ENCODE measurements at places on chromosomes 13 and 19.
A peak's percentile ranks its signal among the peaks of the same experiment; 100 is the strongest.

DNA sequence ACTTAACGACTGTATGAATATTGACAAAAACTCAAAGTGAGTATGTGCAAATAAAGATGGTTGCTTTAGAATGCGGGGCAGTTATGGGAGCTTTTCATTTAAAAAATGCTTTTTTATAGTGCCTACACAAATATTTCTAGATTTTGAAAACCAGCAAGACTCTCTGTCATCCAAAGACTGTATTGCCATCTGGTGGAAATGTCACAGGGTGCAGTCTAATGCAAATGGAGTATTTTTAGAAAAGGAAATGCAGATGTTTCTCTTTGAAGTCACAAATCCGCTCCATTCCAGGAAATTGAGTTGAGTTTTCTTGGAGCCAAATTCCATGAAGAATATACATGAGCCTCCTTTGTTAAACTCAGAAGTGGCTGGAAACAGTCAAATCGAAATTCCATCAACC, 2.3 kb upstream of the C1QTNF9B start:
- DNase-seq: no peak

GRCh38 chr13:84896128-84896527, 903.1 kb downstream of the SLITRK6 start:
- DNase-seq: peak; percentile 15

DNA sequence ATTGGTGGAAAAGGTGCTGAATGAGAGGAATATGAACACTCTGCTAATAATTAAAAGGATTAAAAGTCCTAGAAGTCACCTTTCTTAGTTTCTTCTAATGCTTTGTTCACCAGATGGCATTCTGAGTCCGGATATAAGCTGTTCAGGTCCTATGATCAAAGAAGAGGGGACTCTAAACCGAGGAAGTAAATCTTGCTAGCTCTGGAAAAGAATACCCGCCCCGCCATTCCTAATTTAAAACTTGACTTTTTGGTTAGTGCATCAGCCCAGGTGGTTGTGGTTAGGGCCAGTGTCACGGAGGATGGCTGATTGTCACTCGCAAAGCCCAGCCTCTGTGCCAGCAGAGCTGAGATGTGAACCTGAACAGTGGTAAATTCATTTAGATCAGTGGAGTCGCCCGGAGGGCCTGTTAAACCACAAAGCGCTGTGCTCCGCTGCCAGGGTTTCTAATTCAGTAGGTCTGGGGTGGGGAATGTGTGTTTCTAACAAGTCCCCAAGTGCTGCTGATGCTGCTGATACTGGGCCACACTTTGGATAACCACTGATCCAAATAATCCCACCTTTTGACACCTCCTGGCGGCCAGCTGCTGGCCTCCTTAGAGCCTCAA, 425.4 kb downstream of the DCT start:
- DNase-seq: no peak

GRCh38 chr13:75415694-75416093, 66.3 kb downstream of the TBC1D4 start:
- DNase-seq: no peak

- DNase-seq: no peak
Observed at GRCh38 chr13:46355088-46355468, 32.0 kb downstream of the RUBCNL start.

GRCh38 chr19:18634612-18635297, 2.1 kb upstream of the KLHL26 start:
- no peak for DNase-seq

DNA sequence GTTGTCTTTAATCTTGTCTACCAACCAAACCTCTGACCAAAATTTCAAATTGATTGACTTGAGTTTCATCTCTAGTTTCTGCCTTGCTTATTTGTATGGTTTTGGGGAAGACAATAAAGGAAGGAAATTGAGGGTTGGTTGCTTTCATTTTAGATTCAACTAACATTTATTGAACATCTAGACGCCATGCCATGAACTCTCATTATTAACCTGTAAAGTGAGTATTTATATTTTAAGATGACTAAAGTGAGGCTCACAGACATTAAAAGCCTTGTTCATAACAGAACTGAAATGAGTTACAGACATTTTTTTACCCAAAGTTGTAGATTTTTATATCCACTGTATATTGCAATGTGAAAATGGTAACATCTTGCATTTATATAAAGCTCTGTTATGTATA, 239.3 kb downstream of the LMO7 start:
- DNase-seq: no peak

- no peak for DNase-seq
Observed at GRCh38 chr13:99729745-99730144, 228.5 kb downstream of the TM9SF2 start.

- no peak for DNase-seq
Observed at GRCh38 chr19:45897261-45897812, 5.1 kb downstream of the MYPOP start.

DNA sequence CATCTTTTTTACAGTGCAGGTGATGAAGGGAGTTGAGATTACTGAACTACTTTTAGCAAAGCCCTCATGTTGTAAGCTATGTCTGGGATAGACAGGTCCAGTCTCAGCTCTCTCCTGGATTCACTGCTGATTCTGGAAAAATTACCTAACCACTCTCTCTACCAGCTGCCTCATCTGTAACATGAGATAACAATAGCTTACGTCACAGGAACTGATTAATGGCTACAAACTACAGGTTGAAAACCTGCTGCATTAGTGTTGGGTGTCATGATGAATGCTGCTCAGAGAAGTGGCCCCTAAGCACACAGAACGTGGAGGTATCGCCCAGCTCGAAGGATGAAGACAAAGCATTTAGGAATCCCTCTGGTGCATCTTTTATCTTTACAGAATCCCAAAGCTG, 277.8 kb downstream of the ABCC4 start:
- no peak for DNase-seq

DNA sequence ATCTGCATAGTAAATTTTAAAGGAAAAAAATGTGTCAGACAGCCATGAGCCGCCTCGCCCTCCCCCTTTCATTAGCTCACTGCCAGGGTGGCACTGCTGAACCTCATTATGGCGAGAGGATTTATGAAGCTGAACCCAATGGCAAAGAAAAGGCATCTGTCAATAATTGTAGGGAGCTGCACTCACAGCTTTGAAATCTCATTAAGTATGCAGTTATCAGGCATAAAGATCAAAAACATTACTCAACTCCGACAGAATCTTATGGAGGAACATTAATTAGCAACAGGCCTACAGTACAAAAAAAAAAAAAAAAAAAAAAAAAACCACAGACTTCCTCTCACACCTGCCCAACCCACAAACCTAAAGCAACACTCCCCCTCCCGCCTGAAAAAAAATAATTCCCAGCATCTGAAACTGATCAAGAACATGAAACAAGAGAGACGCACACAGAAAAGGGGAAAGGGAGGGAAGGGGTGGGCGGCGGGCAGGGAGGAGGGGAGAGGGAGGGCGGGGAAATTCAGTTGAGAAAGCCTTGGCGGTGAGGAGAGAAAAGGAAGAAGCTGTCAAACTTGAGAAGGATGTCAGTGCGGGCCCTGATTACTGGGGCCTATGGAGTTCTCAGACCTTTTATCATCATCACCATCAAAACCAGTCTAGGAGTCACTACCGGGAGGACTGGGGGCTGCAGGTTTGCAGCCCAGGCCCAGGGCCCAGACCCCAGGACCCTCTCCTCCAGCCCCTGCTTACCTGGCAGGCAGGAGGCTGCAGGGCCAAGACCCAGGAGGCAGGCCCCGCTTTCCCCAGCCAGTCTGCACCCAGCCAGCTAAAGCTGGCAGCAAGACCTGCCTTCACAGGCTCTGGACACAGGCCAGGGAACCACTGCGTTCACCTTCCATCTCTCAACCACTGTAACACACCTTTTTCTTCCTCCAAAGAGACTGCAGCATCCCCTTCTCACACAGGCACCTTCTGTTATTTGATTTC, 8.9 kb downstream of the TSHZ3 start:
- no peak for DNase-seq

DNA sequence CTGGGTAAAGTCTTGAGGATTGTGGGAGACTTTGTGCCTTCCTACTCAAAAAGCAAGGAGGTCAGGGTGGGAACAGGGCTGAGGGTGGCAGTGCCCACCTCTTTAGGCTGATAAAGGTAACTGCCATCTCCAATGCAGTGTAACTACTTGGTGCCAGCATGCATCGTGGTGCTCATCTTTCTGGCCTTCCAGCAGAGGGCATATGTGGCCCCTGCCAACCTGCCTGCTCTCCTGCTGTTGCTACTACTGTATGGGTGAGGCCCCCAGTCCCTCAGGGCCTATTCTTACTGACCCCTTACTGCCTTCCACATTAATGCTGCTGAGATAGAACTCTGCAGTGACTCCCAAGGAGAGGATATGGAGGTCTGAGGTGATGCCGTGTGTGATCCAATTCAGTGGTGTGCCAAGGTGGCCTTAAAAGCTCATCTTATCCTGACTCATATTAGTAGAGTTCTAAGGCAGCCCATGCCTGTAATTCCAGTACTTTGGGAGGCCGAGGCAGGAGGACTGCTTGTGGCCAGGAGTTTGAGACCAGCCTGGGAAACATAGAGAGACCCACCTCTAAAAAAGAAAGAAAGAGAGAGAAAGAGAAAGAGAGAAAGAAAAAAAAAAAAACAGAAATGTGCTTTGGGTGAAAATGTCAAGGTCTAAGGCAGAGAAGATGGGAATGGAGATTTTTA, 9.7 kb upstream of the ARHGAP45 start:
- DNase-seq: no peak

DNA sequence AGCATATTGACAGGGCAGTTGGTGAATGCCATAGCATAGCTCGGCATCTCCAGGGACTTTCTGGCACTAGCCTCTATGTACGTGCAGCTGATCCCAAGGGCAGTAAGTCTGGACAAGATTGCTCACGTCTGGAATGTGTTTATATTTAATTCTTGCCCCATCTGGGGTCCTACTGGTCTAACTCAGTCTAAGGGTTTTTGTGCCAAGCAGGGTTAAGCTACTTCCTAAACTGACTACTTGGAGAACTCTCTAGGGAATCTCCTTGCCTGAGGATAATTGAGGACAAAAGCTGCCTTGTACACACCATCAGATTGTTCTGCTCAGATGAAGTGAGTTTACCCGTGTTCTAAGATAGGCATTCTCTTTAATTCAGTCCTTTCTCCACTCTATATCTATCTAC, 358.1 kb downstream of the MYO16 start:
- DNase-seq: no peak

DNA sequence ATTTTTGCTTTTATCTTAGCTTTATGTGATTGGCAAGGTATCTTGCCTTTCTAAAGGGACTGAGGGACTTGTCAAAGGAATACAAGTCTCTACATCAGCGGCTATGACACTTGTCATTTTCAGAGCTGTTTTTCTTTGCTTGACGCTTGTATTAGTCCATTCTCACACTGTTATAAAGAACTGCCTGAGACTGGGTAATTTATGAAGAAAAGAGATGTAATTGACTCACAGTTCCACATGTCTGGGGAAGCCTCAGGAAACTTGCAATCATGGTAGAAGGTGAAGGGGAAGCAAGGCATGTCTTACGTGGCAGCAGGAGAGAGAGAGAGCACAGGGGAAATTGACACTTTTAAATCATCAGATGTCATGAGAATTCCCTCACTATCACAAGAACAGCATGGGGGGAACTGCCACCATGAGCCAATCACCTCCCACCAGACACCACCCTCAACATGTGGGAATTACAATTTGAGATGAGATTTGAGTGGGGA, 128.2 kb downstream of the GPC5 start:
- DNase-seq: no peak

DNA sequence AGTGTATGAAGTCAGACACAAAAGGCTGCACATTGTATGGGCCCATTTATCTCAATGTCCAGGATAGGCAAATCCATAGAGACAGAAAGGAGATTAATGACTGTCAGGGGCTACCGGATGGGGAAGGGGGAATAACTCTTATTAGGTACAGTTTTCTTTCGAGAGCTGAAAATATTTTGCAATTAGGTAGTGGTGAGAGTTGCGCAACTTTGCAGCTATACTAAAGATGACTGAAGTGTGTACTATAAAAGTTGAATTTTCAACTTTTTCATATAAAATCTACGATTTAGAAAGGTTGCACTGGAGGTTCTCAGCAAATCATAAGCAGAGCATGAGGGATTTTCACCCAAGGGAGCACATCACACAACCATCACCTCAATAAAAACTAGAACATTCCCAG, 16.1 kb upstream of the SLC15A1 start:
- DNase-seq: no peak

DNA sequence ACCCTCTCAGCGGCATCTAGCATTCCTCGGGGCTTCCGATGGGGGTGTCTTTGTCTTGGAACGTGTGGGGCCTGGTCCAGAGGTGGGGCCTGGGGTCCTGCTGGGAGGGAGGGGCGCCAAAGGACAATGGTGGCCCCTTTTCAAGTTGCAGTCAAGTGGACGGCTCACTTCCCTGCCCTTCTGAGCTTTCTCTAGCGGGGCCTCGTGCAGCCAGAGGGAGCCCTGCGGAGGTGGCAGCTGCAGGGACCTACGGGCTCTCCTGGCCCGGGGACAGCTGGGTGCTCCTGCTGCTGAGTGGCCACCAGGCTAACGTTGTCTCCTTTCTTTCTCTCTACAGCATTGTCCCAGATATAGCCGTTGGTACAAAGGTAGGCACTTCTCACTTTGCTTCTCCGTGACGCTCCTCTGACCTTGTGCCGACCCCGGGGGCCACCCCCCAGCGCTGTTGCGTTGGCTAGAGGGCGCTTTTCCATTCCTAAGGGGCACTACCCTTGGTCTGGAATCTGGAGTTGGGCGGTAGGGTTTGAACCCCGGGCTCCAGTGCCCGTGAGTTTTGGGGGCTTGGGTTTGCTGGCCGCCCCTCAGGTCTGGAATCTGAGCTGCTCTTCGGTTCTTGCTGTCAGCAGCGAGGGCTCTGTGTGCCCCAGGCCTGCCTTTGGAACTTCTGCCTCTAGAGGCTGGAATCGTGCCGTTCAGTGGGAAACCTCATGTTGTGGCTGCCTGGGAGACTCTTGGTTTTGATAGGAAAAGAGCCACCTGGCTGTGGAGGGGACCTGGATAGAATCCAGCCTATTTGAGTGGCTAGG, 2.0 kb downstream of the PTBP1 start:
- DNase-seq: no peak

DNA sequence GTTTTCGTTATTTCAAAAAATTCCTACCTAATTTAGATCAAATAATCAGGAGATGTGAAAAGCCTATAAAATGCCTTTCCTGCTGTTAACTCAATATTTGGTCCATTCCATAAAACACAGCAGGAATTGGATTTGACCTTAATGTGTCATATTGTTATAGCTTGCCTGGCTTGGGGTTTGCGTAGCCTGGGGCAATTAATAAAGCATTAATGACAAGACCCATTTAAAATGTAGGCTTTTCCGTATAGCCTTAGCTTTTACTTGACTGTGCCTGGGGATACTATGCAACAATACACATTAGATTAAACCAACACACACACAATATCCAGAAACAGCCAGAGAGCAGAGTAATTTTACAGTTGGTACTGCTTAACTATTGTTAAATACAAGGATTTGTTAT, 117.2 kb upstream of the MAB21L1 start:
- DNase-seq: no peak

- no peak for DNase-seq
Observed at GRCh38 chr19:19482809-19483596, 32.3 kb downstream of the TSSK6 start.

DNA sequence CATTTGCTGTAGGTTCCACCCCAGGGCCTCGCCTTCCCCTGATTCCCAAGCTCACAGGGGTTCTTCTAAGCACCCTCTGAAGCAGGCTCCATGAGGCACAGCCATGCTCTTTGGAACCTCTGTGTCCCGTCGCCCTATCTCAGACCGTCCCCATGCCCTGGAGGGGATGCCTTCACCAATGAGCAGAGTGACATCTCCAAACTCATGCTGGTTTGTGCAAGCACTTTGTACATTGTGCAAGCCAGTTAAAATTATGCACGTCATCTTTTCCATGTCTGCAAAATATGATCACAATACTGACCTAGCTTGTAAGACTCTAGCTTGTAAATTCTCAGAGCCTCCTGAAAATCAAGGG, 46.5 kb upstream of the RAP2A start:
- no peak for DNase-seq

GRCh38 chr13:51924756-51925544, 63.2 kb downstream of the CCDC70 start:
- DNase-seq: no peak

All from GM12864 (cell line).